Right renal pelvis (tissue), 4 donors: ENCODE measurements at places on chromosomes 3 and 15.

GRCh38 chr3:195064300-195064931 is 206.5 kb downstream of the XXYLT1 start:
- no peak for DNase-seq

- DNase-seq = no peak
Measured at GRCh38 chr3:193963808-193964516, 172.0 kb upstream of the HES1 start.

GRCh38 chr3:193711523-193711963 is 118.5 kb downstream of the OPA1 start:
- no peak for DNase-seq

DNA sequence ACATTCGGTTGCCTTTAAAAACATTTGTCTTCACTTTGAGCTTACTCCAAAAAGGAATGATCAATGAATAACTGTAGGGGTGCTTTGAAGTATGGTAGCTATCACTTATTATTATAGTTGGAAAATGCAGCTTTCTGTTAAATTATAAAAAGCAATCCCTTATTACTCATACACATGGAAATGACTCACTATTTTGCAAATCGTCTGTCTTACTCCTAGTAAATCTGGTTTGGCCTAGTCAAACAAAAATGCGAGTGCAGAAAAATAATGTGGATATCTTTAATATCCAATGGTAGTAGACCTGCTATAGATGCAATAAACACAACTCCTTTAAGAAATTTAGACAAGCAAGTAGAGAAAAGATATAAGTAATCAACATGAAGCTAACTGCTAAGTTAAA is 112.5 kb downstream of the ZIC1 start:
- DNase-seq = no peak

GRCh38 chr3:43856761-43857160 is 166.0 kb downstream of the ABHD5 start:
- no peak for DNase-seq

GRCh38 chr3:4821338-4821737 is 157.9 kb upstream of the BHLHE40 start:
- no peak for DNase-seq

- DNase-seq = no peak
Measured at GRCh38 chr3:111032677-111033076, 38.9 kb upstream of the NECTIN3 start.

DNA sequence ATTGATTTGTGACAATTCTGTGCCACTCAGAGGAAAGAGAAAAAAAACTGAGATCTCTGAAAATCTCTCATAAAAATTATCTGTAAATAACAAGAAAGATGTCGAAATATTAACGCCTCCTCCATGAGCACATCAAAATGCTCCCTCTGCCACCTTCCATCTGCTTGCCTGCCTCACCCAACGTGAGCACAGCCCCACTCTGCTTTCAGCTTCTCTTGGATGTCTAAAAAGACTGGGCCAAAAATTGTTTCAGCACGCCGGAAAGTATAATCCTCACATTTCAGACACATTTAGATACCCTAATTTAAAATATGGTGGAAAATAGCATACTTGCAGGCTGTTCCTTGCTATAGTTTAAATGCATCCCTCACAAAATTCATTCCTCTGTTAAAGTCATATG is 57.1 kb downstream of the ERC2 start:
- no peak for DNase-seq

GRCh38 chr3:81760215-81760614 is 1.2 kb downstream of the GBE1 start:
- no peak for DNase-seq

GRCh38 chr3:71444028-71444860 is 139.3 kb downstream of the FOXP1 start:
- DNase-seq = no peak

DNA sequence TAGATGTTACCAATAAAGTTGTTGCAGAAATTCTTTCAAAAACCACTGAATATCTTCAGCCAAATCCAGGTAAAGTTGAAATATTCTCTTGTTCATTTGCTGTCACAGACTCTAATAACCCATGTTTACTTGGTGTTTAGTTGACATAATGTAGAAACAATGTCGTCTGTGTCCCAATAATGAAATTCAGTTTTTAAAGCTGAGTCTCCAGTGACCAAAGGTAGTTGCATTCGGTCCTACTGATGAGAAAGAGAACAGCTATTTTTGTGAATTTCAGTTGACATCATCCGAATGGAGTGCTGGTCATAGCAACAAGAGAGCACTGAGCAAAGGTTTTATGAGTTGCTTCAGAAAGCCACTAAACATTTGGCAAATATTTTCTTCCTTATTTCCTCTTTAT is 88.8 kb upstream of the ADAMTSL3 start:
- DNase-seq = no peak

DNA sequence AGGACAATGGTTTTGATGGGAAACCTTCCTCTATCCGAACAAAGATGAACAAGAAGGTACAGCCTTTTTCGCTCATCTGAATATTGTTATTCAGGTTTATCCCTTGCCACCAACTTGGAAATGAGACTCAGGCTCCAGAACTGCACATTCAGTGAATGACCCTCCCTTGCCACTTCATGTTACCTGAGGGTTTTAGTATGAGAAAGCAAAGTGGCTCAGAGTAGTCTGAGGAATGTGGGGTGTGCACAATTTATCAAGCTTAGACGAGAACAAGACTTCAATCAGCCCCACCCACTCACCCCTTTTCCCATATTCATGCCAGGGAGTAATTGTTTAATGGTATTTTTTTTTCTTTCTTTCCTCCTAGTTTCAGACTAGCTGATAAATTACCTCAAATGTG is 265.3 kb upstream of the POU1F1 start:
- DNase-seq = no peak

DNA sequence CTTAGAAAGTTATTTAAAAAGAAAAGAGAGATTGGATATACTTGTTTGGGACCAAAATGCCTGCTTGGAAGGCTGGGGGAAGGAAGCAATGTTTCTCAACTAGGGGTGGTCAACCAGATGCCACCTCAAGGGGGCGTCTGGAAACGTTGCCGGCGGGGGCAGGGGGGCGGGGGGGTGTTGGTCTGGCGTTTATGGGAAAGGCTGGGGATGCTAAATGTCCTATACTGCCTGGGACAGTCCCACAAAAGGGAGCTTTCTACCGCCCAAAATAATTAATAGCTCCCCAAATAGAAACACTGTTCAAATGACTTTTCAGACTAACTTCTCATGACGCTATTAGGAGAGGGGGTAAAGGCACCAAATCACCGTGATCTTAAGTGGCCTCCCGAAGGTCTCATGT is 2.2 kb downstream of the POLG start:
- no peak for DNase-seq

DNA sequence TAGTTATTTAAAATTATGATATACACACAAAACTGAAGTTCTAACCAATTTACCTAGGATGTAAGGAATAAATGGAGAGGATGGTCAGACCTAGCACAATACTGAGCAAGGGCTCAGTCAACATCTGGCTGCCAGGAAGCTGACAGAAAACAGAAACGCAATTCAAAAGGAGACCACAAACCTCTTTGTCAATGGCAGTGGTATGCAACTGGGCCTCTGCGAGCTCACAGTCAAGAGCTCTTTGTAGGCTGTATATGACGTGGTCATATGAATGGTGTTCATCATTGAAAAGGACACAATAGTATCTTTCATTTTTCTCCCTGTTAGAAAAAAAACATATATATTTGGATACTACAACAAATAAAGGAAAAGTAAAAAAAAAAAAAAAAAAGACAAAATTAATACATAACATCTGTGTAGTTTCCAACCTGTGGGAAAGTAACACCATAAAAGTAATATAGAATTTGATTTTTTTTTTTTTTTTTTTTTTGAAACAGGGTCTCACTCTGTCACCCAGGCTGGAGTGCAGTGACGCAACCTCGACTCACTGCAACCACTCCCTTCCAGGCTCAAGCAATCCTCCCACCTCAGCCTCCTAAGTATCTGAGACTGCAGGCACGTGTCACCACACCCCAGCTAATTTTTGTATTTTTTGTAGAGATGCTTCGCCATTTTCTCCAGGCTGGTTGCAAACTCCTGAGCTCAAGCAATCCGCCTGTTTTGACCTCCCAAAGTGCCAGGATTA is 37.9 kb downstream of the UBR1 start:
- DNase-seq = no peak

- no peak for DNase-seq
Measured at GRCh38 chr3:169865176-169865767, 4.5 kb downstream of the LRRC31 start.

GRCh38 chr3:128275316-128276145 is 122.2 kb downstream of the EEFSEC start:
- no peak for DNase-seq

DNA sequence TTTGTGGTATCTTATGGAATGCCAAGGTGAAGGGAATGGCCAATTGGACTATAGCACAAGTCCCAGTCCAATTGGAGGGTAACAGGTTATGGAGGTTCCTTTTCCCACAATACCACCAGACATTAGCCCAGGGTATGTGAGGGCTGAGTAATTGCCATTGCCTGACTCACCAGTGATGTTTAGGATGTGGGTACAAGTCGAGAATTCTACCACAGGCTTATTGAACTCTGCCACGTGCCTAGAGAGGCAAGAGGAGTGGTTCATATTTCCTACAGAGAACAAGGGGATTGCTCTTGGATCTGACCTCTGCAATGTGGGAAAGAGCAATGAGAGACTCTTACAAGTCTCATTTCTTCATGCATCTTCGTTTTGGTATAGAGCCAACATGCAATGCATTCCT is 85.0 kb upstream of the XCR1 start:
- DNase-seq = no peak

- DNase-seq = no peak
Measured at GRCh38 chr15:98146031-98146820, 185.7 kb downstream of the ARRDC4 start.

GRCh38 chr15:40325700-40326099 is 2.2 kb downstream of the INAFM2 start:
- DNase-seq = no peak

DNA sequence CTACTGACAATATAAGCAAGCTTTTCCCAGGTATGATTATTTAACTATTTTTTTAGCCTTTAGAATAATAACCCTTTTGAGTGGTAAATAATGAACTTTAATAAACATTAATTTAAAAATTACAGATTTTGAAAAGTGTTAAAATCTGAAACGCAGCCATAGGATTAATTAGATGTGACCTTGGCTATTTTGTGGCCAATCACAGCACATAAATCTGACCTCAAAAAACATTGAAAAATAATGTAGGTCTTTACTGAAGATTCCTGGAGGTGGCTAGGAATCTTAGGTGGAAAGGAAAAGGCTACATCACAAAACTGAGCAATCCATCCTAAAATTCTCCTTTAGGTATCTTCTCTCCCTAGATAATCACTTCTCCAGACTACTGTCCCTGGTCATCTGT is 18.1 kb downstream of the SCG3 start:
- DNase-seq = no peak

DNA sequence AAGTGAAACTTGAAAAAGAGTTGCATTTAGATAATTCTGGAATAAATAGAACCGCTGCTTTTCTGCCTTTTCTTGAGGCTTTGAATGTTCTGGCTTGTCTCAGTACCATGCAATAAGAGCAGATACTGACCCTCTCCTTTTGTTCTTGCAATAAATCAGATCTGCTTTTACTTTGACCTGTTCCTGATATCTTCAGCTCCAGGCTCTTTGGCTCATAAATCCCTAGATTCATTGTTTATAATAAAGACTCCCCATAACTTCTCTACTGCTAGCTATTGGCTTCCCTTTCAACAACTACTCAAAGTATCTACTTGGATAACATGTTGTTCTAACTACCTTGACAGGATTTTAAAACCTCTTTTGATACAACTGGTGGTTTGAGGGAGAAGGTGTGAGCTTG is 47.4 kb upstream of the TMC3 start:
- DNase-seq = no peak

DNA sequence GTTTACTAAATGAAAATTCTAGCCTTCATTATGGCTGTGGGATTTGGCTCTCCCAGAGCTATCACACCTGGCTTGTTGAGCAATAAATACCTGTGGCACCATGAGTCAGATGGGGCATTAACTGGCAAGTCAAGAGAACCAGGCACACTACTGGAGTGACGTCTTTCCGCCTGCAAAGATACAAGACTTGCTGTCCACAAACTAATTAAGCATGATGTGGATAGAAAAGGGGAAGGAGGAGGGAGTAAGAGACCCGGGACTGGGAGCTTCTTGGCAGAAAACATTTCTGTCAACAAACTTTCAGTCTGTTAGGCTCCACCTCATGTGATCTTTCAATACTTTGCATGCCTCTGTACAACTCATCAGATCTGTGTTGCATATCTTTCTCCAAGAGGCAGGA is 56.5 kb downstream of the CLDN1 start:
- no peak for DNase-seq

GRCh38 chr3:29475854-29476253 is 195.0 kb downstream of the RBMS3 start:
- DNase-seq = no peak

DNA sequence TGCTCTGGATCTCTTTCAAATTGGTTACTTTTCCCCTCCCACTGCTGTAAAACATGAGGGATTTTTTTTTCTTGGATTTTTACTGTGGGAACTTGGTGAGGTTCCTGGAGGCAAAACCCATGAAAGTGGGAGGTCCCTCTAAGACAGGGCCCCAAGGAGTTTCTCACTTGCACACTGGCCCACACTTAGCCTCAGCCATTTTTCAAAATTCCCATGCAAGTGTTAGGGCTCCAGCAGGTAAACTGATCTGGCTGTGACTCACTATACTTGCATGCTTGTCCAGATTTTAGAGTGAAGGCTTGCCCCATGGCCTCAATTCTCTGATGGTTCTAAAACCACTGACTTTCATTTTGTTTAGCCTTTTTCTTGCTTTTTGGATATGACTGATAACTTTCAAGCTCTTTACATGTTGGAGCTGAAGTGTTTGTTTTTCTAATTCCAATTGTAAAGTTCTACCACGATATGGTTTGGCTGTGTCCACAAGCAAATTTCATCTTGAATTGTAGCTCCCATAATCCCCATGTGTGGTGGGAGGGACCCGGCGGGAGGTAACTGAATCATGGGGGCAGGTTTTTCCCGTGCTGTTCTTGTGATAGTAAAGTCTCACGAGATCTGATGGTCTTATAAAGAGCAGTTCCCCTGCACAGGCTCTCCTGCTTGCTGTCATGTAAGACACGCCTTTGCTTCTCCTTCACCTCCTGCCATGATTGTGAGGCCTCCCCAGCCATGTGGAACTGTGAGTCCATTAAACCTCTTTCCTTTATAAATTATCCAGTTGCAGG is 37.7 kb downstream of the MCCC1 start:
- DNase-seq = no peak

- DNase-seq = no peak
Measured at GRCh38 chr15:57591822-57592367, at the start of gene MYZAP. Gene MYZAP (plus strand): TSS chr15:57591904. CDS start chr15:57592035, 131 bp downstream.

DNA sequence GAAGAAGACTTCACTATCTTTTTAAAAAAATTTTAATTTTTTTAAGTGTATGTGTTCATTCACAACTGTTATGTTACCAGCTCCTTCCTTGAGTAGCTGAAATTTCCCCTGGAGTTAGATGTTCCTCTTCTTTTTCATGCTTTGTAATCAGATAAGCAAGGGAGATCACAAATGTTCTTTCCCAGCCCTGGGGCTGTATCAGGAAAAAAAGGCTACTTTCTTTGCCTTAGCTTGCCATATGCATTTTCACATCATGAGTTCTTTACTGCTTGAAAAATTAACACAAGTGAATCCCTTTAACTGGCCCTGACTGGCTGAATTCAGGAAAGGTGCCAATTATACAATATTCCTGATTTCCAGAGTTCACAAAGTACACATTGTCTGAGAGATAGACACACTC is 353.2 kb upstream of the ATP11B start:
- no peak for DNase-seq
